AG20443 (cell line): ENCODE measurements at places on chromosomes 7 and 10.

GRCh38 chr10:121243609-121244241, 354.5 kb downstream of the FGFR2 start:
- no peak for DNase-seq

- DNase-seq: no peak
Observed at GRCh38 chr7:128891942-128892269, 18.6 kb downstream of the KCP start.

DNA sequence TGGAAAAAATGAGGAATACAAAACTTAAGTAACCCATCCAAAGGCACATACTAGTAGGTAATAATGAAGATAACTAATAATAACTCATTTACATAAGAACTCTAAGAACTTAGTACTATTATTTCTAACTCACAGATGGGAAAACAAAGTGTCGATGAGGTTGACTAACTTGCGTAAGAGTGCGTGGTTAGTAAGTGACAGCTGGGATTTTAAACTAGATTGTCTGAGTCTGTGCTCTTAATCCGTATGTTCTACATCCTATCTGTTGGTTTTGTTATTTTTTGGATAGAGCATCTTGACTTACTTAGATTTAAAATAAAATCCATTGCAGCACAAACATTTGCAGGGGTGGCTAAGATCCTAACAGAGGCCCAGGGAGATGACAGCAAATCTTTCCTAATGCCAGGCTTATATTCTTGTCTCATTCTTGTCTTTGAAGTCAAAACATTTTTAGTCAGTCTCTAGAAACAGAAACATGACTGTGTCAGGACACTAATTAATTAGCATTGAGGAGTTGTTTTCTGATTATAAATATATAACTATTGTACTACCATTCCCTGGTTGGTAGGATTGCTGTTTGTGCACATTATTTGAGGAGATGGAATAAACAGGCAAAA, 11.7 kb downstream of the RPA3 start:
- DNase-seq: no peak

DNA sequence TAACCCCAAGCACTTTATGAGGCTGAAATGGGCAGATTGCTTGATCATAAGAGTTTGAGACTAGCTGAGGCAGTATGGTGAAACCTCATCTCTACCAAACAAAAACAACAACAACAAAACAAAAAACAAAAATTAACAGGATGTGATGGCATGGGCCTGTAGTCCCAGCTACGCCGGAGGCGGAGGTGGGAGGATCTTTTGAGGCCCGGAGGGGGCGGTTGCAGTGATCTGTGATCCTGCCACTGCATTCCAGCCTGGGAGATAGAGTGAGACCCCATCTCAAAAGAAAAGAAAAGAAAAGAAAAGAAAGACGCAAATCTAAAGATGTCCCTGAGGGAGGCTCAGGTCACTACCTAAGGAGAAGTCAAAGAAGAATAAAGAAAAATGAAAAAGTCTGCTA, 35.3 kb upstream of the AGR2 start:
- no peak for DNase-seq

DNA sequence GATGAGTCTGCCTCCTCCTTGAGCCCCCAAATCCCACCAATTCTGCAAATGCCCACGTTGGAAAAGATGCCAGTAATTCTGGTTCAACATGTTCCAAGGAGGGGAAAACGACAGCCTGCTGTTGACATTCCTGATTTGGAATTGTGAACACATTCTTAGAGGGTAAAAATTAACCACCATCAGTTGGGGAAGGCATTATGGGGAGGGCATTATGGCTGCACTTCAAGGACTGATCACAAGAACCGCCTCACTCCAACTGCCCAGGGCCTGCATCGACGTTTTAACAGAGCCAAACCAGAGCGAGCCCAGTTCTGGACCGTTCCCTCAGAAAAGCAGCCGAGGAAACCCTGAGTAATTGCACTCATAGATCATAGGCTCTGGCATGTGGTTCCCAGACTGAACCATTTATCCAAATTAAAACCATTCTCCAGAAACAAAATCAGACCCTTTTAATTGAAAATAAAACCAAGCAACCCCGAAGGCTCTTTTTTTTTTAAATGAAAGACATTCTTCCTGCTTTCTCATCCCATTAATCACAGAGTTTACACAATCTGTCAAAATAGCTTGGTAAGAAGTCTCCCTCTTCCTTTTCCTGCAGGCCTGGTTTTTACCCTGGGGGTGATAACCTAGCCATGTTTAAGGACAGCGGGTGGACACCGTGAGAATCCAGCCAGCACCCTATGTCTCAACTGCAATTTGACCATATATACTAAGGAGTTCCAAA, 8.0 kb downstream of the TNS3 start:
- DNase-seq: peak; percentile 79

DNA sequence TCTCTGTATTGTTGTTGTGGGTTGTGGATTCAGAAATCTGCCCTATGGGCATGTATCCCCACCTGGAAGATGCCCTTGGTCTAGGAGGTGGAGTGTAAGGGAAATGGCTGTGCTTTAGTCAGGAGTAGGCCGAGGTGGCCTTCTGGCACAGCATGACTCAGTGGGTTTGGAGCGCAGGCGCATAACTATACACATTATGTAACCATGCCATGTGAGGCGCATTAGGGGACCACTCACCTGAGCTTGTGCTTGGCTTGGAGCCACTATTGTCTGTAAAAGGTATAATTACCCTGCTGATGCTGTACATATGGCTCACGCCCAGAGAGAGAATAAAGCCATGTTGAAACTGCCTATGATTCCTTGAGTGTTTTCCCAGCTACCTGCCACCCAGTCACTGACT, 20.6 kb upstream of the ADAMTS14 start:
- DNase-seq: no peak

GRCh38 chr10:89954787-89955566, 253.6 kb downstream of the KIF20B start:
- DNase-seq: no peak

DNA sequence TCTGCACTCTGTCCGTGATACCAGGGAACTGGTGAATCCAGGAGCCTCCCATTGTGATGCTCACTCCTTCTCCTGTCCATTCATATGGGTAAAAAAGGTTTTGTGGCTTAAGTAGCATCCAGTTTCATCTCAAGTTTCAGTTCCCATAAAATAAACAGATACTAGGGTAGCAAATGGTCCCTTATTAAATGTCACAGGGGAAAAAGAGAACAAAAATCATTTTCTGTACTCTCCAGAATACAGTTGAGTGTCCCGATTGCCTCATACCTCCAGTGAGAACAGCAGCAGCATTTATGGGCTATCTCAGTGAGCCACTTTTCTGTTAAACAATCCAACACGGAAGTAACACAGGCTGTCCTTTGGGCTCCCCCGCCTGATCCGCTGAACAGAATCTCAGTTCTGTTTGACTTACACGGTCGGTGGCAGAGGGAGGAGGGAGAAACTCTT, 179.6 kb downstream of the CELF2 start:
- peak; percentile 41 for DNase-seq

DNA sequence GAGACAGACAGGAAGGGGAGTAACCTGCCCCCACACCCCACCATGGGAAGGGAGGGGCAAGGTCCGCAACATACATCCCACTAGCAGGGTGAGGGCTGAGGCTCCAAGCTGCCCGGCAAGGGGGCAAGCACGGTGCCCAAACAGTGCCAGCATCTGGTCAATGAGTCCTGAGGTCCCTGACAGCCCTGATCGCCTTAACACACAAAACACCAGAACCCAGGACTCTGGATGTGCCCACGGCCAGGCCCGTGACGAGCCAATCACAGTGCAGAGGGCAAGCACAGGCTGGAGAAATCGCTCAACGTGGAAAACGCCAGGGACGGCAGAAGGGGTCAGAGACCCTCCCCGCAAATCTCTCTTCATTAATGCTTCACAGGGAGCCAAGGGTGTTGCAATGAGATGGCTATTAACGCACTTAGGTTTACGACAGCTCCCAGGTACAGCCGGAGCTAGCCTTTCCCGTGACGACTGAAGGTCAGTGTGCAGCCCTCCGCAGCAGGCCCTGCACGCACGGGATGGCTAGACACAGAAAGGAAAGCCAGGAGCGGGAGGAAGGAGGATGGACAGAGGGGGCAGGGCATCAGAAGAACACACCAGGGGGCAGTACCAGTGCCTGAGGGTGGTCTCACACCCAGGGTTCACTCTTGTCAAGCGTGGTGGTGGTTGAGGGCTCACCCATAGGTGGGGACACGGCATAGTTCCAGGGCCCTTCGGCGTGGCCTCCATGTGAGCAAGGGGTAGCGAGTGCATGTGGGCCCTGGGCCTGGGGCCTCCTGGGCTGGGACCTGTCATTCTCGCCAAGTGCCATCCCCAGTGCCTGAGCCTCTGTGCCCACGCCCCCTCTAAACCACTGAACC, 220.5 kb downstream of the MAD1L1 start:
- no peak for DNase-seq

DNA sequence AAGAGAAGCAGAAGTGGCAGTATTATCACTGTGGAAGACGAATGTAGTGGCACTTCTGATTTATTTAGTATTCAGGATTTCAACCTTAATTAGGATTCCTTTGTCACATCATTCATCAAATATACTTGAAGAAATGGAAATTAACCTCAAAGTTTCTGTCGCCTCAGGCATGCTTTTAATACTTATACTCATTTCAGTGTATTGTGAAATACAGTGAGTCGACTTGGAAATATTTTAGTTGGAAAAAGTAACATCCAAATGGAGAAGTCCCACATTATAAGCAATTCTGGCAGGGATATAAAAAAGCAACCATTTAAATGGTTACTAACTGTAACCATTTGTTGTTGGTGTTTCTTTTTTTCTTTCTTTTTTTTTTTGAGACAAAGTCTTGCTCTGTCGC, 648.8 kb downstream of the ARL4A start:
- DNase-seq: peak; percentile 23

GRCh38 chr7:74656441-74656836, 1.1 kb upstream of the GTF2I start:
- peak; percentile 42 for DNase-seq
